ENCODE measurements at places on chromosomes 6 and 20. TPM values are rescaled to one million over a fixed set of nuclear protein-coding genes. Genes with fewer than 3 reads are reported as not detected.
A peak's percentile ranks its signal among the peaks of the same experiment; 100 is the strongest.

Gene C6orf141
- total RNA-seq = 9.3 TPM

Gene FAM83C
- total RNA-seq = not detected

Gene HLA-DQA1
- total RNA-seq = 1.7 TPM

Gene ECHDC1
- total RNA-seq = 77.7 TPM

Gene IL17A
- not detected for total RNA-seq

Gene RAET1L
- not detected for total RNA-seq

Gene VEGFA
- total RNA-seq = 510 TPM

DNA sequence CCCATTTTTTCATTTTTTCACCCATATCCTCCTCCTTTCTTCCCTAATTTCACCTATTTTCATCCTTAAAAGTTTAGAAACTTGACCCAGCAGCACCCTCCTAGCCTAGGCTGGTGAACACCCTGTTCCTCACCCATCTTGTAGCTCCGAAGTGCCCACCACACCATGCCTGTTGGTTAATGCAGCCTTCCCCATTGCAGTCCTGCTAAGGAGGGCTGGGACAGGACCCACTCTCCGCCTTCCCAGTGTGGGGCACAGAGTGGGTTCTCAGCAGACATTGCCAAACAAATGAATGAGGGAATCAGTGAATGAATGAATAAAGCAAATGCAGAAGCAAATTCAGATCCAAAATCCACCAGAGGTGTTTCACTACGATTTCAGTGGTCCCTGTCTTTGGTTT lies 45.7 kb downstream of the CTCFL start:
- DNase-seq = no peak

DNA sequence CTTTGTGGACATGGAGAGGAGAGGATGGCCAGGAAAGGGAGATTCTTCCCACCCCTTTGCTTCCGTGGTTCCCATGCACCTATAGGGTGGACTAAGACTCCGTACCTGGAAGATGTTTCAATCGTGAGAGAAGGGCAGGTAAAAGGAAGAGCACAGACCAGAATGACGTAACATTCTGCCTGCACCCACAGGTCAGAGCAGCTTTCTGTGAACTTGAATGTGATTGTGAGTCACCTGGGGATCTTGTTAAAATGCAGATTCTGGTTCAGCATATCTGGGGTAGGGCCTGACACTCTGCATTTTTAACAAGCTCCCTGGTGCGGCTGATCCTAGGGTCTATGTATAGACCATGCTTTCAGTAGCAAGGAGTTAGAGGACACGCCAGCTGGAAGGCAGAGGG lies 164.1 kb upstream of the SGK1 start:
- no peak for DNase-seq

DNA sequence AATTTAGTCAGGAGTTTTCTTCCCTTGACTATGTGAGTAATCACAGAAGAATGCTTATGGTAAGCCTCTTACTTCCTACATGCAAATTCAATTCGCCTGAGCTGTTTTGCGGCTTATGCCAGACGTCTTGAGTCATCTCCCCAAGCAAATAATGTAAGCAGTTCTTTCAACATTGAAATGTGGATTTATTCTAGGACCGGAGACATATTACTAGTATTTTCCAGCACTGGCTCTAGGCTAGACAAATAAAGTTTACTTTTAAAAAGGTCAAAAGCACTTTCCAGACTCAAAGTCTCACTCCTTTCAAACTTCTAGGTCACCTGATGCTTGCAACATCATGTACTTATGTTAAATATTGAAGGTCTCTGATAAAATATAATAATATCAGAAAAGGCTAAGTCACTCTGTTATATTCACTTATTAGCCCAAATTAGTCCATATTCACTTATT lies 38.1 kb upstream of the NOX3 start:
- DNase-seq = no peak

DNA sequence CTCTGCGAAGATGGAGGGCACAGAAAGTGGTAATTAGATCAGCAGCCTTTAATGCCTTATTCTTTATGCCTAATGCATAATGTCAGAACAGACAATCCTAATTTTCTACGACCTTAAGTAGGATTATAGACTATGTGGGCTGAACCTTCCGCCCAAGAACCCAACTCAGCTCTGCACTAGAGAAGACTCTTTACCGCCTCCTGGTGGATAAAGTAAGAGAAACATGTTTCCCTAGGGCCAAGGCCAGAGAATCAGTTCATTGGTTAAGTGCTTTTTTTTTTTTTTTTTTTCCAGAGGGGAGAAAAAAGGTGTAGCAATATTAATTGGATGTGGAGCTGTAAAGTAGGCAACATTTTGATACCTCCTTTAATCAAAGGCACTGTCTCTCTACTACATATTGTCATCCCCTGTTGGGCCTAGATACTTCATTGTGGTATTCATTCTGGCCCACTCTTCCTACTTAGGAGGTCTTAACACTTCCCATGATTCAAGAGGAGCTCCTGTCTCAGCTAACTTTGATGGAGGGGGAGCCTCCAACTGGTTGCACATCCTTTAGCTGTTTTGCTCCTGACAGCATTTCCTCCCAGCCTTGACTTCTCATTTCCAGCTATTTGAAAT lies 124.9 kb upstream of the NRN1 start:
- no peak for DNase-seq

- no peak for DNase-seq
Measured at GRCh38 chr6:26027491-26028211, 59.6 kb upstream of the HFE start.

DNA sequence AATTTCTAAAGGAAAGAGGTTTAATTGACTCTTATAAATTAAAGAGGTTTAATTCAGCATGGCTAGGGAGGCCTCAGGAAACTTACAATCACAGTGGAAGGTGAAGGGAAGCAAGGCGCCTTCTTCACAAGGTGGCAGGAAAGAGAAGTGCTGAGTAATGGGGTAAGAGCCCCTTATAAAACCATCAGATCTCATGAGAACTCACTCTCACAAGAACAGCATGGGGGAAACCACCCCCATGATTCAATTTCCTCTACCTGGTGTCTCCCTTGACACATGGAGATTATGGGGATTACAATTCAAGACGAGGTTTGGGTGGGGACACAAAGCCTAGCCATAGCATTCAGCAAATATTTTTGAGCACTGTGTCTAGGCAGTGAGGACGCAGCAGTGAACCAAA lies 3.9 kb upstream of the IPCEF1 start:
- DNase-seq = no peak

- no peak for DNase-seq
Measured at GRCh38 chr6:154932515-154933027, 62.5 kb upstream of the TIAM2 start.

- DNase-seq = no peak
Measured at GRCh38 chr20:57600320-57601210, 19.7 kb downstream of the ZBP1 start.

DNA sequence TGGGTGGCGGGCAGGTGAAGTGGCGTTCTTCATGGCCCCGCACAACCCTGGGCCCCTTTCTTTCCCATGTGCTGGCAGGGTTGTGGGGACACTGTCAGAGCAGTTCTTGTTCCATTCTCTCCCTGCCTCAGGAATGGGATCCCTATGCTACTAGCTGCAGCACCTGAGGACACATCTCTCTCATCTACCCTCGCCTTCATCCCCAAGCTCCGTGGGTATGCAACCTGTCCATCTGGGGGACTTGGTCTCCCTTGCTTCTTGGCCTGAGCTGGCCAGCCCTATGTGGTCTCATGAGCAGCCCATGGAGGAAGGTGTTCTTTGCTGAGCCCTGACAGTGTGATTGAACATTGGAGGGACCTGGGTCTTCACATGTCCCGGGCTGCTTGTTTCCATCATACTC lies 24.2 kb downstream of the CST9L start:
- DNase-seq = no peak

DNA sequence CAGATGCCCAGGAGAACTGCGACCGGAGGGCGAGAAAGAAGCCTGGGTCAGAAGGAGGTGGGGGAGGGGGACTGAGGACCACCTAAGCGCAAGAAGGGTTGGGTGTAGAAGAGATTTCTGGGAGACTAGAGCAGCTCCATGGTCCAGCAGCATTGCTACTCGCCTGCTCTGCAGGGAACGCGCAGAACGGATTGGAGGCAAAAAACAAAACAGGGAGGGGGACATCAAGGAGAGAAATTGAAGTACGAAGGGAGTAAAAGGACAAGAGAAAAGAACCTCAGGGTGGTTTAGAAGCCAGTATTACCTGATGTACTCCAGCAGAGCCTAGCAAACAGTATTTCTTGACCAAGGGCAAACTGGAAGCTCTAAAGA lies 537 bp upstream of the GABBR1 start:
- DNase-seq = no peak

DNA sequence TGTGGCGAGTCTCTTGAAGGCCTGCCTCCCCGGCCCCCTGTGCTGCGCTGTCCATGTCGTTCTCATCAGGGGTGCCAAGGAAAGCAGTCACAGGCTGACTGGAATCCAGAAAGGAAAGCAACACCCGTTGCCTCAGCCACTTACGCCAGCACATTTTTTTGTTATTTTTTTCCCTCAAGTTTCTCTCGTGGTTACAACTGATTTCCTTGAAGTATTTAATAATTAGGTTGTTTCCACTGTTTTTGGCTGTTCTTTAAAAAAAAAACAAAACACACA lies 17.9 kb upstream of the SLC22A1 start:
- no peak for DNase-seq

DNA sequence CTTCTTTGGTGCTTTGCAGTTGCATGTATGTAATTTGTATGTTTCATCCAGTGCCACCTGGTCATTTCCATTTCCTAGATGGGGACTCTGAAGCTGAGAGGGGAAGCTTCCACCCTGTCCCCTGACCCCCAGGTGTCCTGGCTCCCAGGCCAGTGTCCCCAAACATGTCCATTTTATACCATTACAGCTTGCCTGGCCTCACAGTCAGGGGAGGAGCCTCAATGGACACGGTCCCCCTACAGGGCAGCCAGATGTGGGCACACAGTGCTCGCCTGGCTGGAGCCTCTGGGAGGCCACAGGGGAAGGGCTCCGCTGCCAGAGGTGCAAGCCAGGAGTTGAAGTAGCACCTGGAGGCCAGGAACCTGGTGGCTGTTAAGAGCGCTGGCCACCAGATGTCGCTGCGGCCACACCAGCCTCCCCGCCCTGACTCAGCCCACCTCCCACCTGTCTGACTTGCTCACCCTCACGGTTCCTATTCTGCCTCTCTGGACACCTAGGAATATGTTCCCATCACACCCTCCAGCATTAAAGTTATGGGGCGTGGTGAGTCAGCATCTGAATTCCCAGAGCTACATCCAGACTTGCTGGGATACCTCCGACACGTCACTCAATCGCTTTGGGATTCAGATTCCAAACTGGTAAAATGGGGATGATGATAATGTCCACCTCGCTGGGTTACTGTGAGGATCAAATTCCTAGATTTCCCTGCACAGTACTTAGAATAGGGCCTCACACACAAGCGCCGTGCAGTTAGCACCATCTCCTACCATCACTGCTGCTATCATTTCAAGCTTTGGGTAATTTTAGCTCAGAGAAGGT lies 107.4 kb downstream of the SULF2 start:
- peak; percentile 59 for DNase-seq

DNA sequence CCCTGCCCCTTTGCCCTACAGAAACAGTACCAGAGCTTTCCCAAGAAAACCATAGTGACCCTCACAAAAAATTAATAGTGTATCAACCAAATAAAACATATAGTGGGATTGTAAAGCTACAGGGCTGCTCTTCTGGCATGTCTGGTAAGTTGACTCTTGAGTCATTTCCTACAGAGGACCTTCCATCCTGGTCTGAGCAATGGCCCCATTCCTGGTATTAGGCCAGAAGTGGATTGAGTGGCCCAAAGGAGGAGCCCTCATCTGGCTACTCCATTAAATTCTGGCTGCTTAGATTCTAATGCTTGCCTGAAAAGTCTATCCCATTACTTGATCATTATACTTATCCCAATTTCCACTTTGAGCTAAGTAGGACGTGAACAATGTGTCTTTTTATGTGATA lies 150.9 kb upstream of the HMGN3 start:
- no peak for DNase-seq

GRCh38 chr20:52590100-52590499 lies 382.1 kb upstream of the TSHZ2 start:
- DNase-seq = peak; percentile 4

GRCh38 chr20:41531518-41532275 lies 86.5 kb downstream of the CHD6 start:
- no peak for DNase-seq

- DNase-seq = no peak
Measured at GRCh38 chr20:8007490-8007889, 12.1 kb downstream of the TMX4 start.

DNA sequence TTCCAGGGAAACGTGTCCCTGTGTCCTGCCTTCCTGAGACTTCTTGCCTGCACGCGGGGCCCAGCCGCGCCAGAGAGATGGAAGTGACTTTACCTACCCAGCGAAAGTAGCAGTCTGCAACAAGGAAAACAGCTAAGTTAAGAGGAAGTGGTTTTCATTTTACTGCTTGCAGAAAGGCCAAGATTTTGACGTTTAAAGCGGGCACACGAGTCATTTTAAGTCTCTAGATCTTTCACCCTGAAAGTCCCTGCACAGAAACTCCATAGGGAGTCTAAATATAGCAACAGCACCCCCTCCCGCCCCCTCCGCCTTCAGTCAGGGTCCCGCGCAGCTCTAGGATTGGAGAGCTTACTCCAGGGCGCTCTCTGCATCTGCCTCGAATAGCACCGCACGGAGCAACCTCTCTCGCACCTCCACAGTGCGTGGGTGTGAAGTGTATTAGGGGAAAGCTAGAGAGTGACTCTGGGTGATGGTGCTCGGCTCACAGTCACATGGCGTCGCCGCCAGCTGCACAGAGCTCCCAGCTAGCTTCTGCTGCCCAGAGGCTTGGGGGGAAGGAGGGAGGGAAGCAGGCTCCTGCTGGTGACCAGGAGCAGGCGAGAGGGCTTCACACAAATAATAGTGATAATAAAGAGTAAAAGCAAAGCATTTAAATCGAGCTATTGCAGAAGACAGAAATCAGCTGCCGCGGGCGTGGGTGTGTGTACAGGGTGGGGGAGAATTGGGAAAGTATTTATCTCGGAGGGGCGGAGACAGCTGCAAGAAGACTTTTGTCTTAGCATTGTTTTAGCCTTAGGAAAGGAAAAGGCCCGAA lies 1.8 kb upstream of the KCNQ5 start:
- peak; percentile 42 for DNase-seq

DNA sequence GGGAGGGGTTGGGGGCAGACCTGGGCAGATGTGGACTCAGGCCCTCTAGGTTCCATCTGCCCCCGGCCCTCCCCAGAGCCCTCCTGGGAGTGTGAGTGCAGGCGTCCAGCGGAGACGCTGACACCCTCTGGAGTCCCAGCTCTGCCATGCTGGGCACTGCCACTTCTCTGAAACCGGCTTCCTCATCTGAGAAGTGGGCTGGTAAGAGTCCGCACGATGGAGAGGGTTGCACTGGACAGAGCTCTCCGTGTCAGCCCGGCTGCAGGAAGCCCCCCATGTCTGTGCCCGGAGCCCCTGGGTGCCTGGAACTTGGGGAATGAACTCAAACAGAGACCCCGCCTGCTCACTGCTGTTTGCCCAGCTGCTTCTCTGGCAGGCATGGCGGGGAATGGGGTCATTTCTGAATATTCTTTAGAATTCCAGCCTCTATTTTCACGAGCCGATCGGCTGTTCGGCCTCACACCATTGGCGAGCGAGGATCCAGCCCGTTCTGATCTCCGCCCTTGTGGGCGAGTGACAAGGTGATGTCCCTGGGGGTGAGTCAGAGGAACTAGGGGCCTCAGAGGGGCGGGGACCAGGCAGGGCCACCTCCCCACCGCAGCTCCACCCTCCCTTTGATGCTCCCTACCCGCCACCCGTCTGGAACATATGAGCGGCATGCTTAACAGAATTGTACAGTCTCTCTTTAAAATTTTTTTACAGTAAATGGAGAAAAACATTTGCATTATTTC lies 47.8 kb upstream of the GATA5 start:
- no peak for DNase-seq

- no peak for DNase-seq
Measured at GRCh38 chr20:32158943-32159660, 48.4 kb downstream of the PLAGL2 start.

GRCh38 chr6:54910921-54911320 lies 64.3 kb downstream of the FAM83B start:
- no peak for DNase-seq

GRCh38 chr20:32820698-32821377 lies 1.1 kb downstream of the MAPRE1 start:
- no peak for DNase-seq
